ENCODE measurements at places on chromosomes 5 and 9. TPM values are rescaled to one million over a fixed set of nuclear protein-coding genes. Genes with fewer than 3 reads are reported as not detected.

The ZDHHC11 gene
- 27.6 TPM for polyA plus RNA-seq

DNA sequence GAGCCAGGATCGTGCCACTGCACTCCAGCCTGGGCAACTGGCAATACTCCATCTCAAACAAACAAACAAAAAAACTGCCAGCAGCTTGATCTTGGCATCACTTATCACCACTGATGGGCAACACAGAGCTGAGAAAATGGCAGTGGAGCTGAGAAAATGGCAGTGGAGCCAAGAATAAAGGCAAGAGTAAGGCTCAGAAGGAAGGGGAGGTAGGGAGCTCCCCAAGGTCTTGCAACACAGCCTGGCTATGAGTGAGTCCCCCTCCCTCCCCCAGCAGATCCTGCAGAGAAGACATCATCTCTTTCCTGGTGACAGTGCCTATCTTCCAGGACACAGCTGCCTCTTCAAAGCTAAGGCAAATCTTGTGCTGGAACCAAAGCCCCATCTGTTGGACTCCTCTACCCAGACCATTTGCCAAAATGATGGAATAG is 70.3 kb downstream of the UGCG start:
- DNase-seq, result no peak

DNA sequence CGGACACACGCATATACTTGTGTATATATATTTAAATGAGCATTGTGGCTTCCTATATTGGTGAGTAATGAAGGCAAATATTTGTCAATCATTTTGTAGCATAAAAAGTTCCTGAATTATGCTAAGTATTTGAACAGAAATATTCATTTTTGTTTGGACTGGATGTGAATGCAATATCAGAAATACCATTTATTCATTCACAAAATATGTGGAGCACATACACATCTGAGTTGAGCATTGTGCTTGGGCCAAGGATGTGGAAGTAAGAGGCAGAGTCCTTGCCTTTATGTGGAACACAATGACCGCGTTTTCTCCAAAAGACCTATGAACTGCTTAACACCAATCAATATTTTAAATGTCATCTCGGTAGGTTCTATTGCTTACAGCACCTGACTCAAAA is 1086.5 kb downstream of the NR2F1-AS1 start:
- no peak for DNase-seq

DNA sequence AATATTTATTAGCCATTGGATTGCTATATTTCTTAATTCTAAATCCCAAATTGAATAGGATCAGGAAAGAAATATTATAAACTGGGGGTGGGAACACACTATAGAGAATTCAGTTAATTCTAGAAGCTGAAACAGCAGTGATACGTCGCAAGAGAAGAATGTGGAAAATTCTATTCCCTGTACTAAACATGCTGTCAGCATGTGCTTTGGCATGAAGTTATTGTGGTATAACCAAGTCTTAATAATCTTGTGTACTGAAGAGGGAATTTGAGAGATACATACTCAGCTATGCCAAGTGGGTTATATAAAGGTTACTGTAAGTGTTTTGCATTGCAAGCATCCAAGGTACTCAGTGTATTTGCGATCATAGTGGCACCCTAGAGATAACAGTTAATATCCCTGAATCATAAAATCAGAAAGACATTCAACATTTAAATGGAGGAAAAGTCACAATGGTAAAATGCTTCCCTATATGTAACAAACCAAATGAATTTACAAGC is 1492.9 kb upstream of the C9orf72 start:
- DNase-seq, result no peak

DNA sequence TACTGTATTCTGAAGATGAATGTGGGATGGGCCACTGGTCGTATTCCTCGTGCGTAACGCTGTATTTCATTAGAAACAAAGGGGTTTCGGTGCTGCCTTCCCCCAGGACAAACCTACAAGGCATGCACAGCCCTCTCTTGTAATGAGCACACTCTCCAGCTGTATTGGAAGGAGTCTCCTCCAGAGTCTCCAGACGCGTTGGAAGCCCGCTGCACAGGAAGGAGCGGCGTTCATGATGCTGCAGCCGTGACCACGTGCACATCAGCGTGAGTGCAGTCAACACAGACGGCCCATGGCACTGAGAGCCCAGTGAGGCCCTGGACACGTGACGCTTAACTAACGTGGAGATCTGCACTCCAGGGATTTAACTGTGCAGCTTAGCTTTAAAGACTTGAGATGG is 209.0 kb upstream of the IRX1 start:
- no peak for DNase-seq

The FOXD4L5 gene
- polyA plus RNA-seq, result not detected

DNA sequence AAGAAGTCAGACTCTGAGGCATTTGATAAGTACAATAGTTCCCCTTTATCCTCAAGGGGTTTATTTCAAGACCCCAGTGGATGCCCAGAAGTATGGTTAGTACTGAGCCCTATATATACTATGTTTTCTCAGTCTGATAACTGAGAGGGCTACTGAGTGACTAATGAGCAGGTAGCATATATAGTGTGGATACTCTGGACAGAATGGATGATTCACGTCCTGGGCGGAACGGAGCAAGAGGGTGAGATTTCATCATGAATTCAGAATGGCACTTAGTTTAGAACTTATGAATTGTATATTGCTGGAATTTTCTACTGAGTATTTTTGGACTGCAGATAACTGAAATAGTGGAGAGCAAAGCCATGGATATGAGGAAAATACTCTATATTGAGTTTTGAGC is 457.6 kb downstream of the PLK2 start:
- DNase-seq, result no peak

- no peak for DNase-seq
Measured at GRCh38 chr9:134781591-134782302, 98.9 kb upstream of the FCN2 start.

DNA sequence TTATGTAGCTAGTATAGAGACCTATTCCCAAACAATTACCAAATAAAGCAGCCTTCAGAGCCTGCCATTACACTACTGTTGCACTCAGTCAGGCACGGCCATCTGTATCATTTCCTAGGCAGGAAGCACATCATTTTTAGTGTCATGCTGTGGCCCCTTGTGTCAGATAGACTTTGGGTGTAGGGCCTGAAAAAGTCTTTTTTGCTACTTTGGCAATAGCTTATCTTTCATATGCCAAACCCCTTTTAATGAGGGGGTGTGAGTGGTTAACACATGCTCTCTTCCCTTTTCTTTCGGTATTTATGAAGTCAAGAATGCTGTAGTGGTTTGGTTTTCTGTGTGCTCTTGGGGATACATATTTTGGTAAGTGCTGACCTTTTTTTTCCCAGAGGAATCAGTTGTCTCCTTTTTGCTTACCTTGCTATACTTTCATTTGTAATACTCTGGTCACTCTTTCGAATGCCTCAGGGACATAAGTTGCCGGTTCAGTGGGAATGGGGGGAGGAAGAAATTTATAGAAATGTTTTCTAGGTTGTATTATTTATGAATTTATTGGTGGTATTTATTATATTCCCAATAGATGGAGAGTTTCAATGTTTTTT is 209.8 kb downstream of the CSNK1G3 start:
- DNase-seq, result peak; percentile 73

The HEMGN gene
- 5.9 TPM for polyA plus RNA-seq

DNA sequence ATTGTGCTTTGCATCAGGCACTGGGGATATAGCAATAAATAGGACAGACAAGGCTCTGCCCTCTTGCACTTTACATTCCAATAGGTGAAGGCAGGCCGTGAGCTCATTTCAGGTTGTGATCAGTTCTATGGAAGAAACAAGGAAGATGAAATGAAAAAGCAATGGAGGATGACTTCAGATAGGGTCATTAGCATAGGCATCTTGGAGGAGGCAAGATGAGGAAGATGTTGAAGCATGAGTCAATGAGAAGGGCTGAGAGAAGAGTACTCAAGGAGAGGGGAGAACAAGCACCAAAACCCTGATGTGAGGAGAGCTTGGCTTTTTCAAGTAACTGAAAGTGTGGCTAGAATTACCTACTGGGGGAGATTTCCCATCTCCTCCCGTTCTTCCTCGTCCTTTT is 5.0 kb upstream of the SPARC start:
- DNase-seq, result no peak

The GDF9 gene
- 1.6 TPM for polyA plus RNA-seq

- no peak for DNase-seq
Measured at GRCh38 chr9:130297371-130297770, 31.8 kb downstream of the HMCN2 start.

The PCDHGB4 gene
- polyA plus RNA-seq, result 4.9 TPM

The IGFBPL1 gene
- 1.4 TPM for polyA plus RNA-seq
